ENCODE measurements at places on chromosomes 6 and 20.

DNA sequence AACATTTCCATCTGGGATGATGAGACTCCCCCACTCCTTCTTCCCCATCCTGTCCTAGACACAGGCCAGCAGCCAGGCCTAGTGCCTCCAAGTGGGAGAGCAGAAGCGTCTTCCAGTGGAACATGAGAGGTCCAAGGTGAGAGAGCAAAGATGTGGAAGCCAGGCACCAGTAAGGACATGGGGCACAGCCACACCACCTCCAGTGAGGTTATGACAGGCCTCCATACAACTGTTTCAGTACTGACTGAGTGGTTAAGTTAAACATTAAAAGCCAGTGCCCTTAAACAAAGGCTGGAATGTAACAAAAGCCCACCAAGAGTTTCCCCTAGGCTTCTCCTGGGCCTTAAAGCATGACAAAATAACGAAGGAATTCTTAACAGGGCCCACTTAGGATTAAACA lies 5.3 kb downstream of the ZBTB24 start:
- peak; percentile 22 for DNase-seq

DNA sequence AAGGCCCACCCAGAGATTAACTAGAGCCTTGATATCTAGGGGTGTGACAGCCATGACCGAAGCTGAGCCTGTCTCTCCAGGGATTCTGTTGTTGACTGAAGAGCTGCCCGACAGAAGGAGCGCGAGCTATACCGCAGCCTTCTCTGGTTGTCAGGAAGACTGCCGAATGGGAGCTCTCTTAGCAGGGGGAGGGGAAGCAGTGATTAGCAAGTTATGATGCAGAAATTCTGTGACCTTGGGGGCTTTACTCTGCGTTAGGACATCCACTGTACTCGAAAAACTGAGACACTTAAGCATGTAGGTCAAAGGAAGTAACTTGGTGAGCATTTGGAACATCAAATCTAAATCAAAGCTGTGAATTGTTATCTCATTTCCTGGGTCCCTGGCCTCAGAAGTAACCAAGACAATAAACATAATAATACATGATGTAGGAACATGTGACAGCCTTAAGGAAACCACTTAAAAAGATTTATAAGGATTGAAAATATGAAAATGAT lies 84.7 kb downstream of the MAP3K4 start:
- no peak for DNase-seq

DNA sequence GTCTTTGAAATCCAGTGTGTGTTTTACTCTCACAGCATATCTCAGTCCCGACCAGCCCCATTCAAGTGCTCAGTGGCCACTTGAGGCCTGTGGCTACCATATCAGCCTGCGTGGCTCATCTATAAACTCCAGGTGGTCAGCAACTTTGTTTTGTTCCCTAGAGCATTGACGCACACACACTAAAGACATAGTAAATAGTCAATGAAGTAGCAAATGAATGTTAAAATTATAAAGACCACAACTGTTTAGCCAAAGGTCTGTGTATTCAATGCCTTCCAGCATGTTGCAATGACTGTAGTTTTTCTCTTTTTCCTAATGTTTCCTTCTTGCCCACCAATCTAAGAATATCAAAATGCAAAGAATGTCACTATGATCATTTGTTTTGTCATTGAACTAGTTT lies 238.2 kb upstream of the ZNF217 start:
- no peak for DNase-seq

GRCh38 chr6:36691612-36692011 lies 6.0 kb upstream of the RAB44 start:
- DNase-seq, result no peak
